ENCODE measurements at places on chromosomes 7 and 10.

GRCh38 chr10:49290131-49290530 lies 8.8 kb upstream of the C10orf71 start:
- DNase-seq, result no peak

- no peak for DNase-seq
These were observed 54.9 kb downstream of the TFPI2 start for GRCh38 chr7:93835702-93836101.

DNA sequence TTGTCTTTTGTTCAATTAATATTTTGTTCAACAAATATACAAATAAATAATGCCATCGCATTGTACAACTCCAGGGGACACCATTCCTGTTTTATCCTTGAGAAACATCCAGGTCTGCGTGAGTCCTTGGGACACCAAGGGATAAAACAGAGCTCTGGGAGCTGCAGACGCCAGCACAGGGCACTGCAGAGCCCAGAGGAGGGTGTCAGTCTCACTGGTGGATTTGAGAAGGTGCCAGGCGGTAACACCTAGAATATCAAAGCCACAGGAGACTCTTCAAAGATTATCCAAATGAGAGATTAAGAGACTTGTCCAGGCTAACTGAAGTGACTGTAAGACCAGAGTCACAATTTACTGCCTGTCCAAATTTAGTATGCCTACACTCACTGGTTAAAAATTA lies 55.3 kb downstream of the TEX36 start:
- DNase-seq, result no peak

DNA sequence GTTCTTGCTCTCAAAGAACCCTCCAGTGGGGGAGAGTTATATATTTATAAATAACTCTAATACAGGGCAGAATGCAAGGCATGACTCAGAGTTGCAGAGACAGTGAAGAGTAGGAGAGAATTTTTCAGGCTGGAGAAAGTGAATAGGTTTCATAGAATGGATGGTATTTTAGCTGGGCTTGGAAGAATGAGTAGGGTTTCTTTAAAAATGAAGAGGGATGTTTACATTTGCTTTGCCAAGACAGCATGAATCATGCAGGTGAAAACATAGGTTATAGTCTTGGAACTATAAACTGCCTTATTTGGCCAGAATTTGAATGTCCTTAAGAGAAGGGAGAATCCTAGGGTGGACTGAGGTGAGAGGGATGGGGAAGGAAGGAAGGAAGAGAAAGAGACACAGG lies 124.8 kb downstream of the CPED1 start:
- no peak for DNase-seq

DNA sequence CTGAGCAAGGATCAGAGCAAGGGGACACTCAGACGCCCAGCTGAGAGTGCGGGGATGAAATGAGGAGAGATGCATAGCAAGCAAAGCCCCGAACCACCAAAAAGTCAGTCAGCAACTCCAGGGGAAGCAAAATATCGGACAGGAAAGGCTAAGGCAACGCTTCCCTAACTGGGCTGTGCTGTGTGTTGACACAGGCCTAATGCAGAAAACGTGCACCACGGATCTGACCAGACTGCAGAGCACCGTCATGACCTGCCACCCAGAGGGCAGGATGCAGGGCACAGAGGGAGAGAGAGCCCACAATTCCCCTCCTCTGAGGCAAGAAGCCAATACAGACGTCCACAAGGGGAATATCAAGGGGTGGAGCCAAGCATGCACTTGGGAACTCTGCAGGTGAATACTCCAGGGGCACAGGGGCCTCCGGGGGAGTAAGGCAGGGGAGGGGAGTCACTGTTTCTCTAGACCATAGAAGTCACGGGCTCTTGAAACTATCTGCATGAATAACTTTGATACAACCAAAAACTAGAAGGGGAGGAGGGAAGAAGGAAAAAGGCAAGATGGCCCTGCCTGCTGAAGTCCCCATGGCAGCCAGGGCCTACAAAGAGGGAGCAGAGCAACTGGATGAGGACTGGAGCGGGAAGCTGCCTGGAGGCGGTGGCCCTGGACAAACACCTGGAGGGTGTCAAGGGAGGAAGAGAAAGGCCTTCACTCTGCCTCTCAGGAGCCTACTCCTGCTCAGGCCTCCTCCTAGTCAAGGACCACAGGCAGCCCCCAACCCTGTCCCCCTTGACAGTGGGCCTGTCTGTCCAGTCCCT lies 26.2 kb downstream of the GRID1 start:
- DNase-seq, result no peak

Data from GM13977 (cell line).